ENCODE measurements at places on chromosomes 12 and 14.
A peak's percentile ranks its signal among the peaks of the same experiment; 100 is the strongest.

DNA sequence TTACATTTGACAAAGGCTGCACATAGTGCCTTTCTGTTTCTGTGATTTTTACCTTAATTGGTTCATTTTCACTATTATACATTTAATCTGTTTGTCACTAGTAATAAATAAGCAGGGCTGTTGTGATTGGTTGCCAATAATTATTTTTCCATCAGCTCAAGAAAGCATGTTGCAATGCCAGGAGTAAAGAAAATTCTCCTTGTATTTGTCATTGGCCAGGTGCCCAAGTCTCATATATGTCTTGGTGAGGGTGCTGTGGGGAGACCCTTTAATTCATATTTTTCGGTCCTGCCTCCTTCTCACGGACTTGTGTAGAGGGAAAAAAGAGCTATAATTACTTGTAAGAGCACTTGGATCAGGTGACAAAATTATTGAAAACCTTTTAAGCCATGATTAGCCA lies 108.0 kb downstream of the KITLG start:
- no peak for DNase-seq

- no peak for DNase-seq
Observed at GRCh38 chr14:66442953-66443571, 43.1 kb upstream of the CCDC196 start.

- DNase-seq: no peak
Observed at GRCh38 chr12:97267594-97268202, 194.9 kb upstream of the RMST start.

GRCh38 chr12:54045868-54046521 lies 7.6 kb upstream of the HOXC4 start:
- DNase-seq: no peak

- DNase-seq: no peak
Observed at GRCh38 chr12:52321418-52321817, 220 bp upstream of the KRT83 start.

- DNase-seq: no peak
Observed at GRCh38 chr14:95537298-95538089, 2.6 kb downstream of the GLRX5 start.

GRCh38 chr12:131385313-131386166 lies 325.4 kb upstream of the SFSWAP start:
- DNase-seq: no peak

DNA sequence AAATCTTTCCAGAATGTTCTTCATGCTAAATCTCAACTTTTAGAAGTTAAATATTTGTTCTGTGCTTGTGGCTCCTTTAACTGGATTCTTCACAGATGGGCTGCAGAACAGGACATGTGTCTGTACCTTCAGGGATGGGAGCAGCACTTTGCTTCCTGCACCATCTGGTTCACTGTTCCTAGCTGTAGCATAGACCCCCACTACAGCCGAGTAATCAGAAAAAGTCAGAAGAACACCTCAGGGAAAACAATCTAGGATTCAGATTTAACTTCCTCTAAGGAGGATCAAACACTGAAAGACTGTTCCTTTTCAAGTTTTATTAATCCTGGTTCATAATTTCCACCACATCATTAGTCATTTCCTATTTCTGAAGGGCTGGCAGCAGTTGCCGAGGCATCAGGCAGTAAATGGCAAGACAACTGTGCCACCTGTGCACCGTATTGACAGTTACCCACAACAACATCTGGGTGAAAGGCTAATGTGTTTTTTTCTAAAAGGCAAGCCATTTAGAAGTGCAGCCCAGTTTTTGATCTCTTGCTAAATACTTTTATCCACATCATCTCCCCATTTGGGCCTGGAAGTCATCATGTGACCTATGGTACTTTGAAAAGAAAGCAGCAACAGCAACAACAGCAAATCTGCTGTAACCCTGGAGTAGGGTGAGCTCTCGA lies 212.8 kb upstream of the BMP4 start:
- DNase-seq: no peak

GRCh38 chr12:79547044-79547734 lies 143.6 kb downstream of the PAWR start:
- no peak for DNase-seq

- peak; percentile 83 for DNase-seq
Observed at GRCh38 chr14:105489542-105490266, 1.3 kb upstream of the TEDC1 start.

GRCh38 chr12:125079648-125080645 lies 14.7 kb downstream of the AACS start:
- no peak for DNase-seq

- DNase-seq: no peak
Observed at GRCh38 chr12:110330544-110330943, 49.5 kb downstream of the ATP2A2 start.

DNA sequence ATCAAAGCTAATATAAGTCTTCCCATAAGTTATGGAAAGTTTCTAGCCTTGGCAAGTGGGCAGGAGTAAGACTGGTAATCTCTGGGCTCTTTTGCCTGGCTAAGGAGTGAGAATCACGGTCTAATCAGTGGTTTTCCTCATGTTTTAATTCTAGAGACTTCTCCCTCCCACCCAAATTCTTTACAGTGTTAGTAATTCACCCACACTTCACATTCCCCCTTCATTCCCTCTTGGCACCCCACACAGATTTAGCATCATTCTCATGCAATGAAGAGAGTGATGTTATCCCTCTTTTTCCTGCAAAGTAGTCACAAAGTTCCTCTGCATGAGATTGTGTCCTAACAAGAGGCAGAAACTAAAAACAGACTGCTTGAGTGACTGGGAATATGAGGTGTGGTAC lies 28.6 kb upstream of the CACNA2D4 start:
- DNase-seq: no peak

GRCh38 chr12:25023808-25024207 lies 74.9 kb upstream of the BCAT1 start:
- DNase-seq: no peak

- no peak for DNase-seq
Observed at GRCh38 chr14:100779691-100780080, 46.2 kb upstream of the MEG3 start.

- peak; percentile 98 for DNase-seq
Observed at GRCh38 chr12:124917135-124917840, 2.8 kb upstream of the UBC start.

GRCh38 chr14:95538801-95539509 lies 4.1 kb downstream of the GLRX5 start:
- no peak for DNase-seq

- no peak for DNase-seq
Observed at GRCh38 chr12:57837864-57838562, 8.5 kb downstream of the CTDSP2 start.

- no peak for DNase-seq
Observed at GRCh38 chr12:76317976-76318375, 30.2 kb downstream of the BBS10 start.

DNA sequence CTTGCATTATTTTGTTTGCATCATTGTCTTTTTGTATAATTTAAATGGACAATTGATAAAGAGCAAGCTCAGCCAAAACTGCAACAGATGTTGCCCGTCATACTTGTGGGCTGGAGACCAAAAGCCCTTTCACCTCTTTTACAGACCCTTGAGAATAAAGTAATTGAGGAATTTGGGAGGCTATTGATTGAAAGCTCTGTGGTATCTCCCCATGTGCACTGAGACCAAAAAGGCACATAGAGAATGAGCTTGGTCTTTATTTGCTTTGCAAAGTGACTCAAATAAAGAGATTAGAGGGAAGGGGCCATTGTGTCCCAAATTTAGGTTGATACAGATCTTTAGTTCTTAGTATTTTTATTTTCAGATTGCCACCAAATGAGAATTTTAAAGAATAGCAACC lies 617.6 kb downstream of the TRHDE start:
- no peak for DNase-seq

DNA sequence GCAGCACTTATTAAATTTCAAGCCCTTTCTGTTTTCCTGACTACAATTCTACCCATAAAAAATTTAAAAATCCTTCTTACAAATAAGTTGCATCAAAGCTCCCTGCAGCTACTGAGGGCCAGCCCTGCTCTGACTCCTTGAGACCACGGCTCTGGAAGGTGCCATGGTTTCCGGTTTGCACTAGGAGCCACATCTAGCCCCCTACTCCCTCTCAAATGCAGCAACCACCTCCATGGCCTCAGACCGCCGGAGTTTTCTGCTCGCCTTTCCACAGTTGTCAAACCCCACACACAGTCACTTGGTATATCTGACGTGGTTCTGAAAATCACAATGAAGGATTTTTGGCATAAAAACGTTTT lies 30.1 kb downstream of the P2RX4 start:
- DNase-seq: no peak

DNA sequence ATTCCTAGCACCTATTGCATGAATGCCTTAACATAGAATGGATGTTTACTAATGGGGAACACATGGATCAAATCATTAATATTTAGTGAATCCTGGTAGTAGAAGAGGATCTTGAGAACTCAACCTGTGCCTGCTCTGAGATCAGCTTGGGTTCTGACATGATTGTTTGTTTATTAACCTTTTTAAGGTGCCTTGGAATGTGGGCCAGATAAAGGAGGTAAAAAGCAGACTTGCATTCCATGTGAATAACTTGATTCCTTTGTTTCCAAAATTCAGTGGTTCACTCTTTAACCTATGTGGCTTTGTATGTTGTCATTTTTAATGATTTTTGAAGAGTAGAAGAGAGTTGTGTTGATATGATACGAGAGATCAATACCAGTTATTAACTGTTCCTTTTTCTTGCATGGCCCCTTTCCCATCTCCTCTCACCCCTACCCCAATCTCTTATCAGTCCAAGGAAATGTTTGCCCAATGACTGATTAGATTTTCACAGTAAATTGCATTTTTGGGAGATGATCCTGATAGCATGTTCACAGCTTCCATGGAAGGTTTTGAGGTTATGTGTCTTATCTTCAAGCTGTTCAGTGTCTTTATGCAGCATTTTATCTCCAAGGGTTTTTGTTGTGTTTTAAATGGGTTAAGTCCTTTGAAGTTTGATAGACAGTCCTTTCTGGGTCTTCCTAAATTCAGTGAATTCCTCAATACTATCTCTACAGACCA lies 193.7 kb upstream of the FRMD6 start:
- no peak for DNase-seq

DNA sequence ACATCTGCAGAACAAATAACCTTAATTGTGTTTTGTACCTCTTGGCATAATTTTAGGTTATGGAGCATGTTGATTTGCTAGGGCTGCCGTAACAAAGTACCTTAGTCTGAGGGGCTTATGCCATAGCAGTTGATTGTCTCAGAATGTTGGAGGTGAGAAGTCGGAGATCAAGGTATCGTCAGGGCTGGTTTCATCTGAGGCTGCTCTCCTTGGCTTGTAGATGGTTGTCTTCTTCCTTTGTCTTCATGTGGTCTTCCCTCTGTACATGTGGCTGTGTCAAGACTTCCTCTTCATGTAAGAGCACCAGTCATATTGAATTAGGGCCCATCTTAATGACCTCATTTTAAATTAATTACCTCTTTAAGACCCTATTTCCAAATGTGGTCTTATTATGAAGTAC lies 64.4 kb upstream of the PTHLH start:
- DNase-seq: no peak

DNA sequence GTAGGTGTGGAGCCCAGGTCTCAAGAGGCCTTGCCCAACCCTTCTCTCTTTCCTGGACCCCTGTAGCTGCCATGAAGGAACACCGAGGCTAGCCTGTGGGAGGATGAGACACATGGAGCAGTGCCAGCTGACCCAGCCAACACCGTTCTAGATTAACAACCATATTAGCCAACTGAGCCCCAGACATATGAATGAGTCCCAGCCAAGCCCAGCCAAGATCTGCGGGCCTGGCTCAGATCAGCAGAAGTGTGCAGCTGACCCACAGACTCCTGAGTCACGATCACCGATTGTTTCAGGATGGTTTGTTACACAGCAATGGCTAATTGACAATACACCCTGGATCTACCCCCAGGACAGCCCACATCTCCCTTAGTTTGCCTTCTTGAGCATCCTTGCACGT lies 82.1 kb downstream of the NTF3 start:
- no peak for DNase-seq

- DNase-seq: no peak
Observed at GRCh38 chr14:97634751-97635150, 837.6 kb downstream of the VRK1 start.

- no peak for DNase-seq
Observed at GRCh38 chr14:29803045-29803444, 124.6 kb downstream of the PRKD1 start.

DNA sequence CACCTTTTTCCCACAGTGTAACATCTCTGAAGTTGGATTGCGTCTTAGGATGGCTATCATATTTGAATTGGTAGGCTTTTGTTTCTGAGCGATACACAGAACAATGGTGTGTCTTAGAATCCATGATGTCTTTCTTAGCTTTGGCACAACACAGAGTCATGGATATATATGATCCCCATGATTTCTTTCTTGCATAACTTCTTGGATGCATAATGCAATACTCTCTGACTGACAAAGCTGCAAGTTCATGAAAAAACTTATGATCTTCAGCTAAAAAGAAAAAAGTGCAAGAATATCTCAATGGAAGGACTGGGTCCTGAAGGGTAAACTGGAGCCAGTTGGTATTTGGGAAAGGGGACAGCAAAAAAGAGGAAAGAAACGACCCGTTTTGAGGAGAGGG lies 48.1 kb downstream of the VWF start:
- no peak for DNase-seq

- DNase-seq: no peak
Observed at GRCh38 chr12:11980115-11980514, 90.6 kb upstream of the BCL2L14 start.

GRCh38 chr12:127628645-127629044 lies 638.3 kb upstream of the TMEM132C start:
- no peak for DNase-seq

DNA sequence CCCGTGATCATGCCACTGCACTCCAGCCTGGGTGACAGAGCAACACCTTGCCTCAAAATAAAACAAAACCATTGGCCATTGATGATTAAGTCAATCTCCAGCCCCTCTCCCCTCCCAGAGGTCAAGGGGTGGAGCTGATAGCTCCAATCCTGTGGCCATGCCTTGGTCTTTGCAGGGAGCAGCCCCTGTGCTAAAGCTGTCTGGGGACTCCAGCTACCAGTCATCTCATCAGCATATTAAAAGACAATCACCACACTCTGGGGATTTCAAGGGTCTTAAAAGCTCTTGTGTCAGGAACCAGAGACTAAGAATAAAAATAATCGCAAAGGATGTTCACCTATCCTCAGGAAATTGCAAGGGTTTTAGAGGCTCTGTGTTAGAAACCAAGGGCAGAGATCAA lies 30.6 kb downstream of the HCAR2 start:
- DNase-seq: no peak

DNA sequence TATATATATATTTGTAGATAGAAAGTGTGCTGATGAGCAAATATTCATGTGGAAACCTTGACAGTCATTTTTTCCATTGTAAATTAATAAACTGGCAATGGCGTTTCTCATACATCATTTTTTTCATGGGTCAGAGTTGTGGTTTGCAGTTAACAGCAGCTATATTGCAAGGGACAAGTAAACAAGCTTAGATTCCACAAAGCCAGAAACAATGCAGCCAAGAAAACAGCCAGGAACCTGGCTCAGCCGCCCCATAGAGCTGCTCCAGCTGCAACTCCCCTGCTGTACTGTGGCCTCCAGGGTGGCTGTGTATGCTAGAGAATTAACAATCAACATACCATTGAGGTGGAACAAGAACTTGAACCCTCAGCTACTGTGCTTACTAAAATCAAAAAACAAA lies 298.2 kb downstream of the TMEM132D start:
- no peak for DNase-seq

DNA sequence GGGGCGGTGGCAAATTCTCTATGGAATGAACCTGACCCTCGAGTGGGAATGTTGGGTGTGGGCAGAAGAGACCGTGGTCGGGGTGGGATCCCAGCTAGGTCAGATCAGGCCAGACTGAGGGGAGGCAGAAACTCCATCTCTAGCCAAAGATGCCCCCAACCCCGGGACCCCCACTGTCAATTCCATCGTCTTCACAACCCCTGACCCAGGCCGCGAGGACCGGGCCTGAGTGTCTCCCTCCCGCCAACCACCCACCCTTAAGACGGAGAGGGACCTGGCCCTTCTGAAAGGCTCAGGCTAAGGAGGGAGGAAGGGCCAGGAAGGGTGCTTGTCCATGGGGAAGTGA lies 760 bp downstream of the PLEKHD1 start:
- DNase-seq: no peak
